ENCODE measurements at places on chromosomes 13 and 19.
A peak's percentile ranks its signal among the peaks of the same experiment; 100 is the strongest.

DNA sequence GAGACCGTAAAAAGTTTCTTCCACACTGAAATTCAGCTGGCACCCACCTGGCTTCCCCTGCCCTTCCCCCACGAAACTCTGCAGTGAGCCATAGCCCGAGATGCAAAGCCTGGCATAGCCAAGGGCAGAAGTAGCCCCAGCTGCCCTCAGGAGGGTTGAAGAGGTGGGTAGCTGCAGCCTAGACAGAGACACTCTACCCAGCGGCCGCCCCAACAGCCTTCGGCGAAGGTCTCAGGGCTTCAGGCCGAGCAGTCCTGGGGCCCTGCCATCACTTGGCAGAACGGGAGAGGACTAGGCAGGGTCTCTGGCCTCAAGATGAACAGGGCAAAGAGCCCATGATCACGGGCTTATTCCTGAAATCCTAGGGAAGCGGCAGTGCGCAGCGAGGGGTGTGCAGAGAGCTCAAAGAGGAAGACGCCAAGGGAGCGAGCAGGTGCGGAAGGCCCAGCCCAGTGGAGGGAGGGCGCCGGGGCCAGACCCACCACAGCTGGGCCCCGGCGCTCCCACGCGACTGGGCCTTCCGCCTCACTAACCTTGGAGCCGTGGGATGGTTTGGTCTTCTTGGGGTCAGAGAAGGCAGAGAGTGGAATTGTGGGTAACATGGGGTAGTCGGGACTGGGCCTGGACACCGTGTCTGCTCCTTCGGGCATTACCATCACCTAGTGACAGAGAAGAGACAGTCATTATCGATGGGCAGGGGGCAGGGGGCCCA, 53.2 kb downstream of the MLLT1 start:
- no peak for DNase-seq

- DNase-seq = no peak
Observed at GRCh38 chr19:10205636-10206035, 10.9 kb upstream of the DNMT1 start.

GRCh38 chr13:84810781-84811180, 928.5 kb upstream of the SLITRK1 start:
- DNase-seq = no peak

- DNase-seq = no peak
Observed at GRCh38 chr13:46640843-46641242, 87.9 kb downstream of the LRCH1 start.

DNA sequence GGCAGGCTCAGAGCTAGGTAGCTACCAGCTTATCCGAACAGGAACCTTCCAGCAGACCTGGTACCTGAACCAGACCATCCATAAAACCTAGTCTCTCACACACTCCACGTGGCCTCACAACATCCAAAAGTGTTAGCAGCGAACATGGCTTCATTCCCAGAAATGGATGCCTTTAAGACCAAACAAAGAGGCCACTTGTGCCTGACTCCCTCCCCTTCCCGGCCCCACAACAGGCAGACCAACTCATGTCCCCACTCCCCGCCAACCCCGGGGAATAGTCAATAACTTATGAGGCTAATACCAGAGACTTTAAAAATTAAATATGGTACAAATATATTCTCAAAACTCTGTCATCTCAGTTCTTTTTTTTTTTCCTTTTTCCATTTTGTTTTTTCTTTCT, 46.2 kb downstream of the ZNF557 start:
- no peak for DNase-seq

GRCh38 chr19:33064792-33065550, at the start of gene RHPN2:
Gene RHPN2, minus strand, starts transcription at chr19:33064888. Its CDS starts 36 bp downstream, at chr19:33064852.
- DNase-seq = peak; percentile 20

- no peak for DNase-seq
Observed at GRCh38 chr19:31718032-31718431, 368.8 kb upstream of the TSHZ3 start.

DNA sequence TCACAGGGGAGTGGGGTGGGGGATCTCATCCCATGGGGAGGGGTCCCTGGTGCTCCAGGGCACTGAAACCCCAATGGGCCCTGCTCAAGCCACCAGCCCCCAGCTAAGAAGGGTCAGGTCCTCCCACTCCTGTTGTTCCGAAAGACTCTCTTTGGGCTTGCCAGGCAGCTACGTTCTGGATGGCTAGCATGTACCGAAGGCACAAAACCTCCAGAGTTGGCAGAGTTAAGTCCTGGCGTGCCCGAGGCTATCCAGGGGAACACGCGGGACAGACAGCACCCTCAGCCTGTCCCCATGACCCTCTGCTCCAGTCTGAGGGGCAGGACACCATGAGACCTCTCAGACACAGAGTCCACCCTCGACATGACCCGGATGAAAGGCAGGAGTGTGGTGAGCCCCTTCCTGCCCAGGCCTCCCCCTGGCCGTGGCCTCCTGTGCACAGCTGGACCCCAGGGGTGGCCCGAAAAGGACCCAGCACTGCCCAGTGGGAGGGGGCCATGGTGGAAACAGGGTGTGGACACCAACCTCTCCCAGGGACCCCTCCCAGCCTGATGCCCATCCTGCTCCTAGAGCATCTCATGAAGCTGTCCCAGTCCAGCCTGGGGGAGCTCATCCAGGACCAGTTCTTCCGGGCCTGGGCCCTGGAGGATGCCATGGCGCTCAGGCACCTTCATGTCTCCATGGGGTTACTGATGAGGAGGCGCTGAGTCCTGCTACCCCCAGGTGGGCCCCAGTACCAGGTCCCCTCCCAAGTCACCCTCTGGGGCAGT, 53.0 kb upstream of the TPM4 start:
- no peak for DNase-seq

- no peak for DNase-seq
Observed at GRCh38 chr13:97979556-97979955, 26.1 kb downstream of the IPO5 start.

GRCh38 chr19:19145684-19146608, 7.7 kb upstream of the TMEM161A start:
- DNase-seq = peak; percentile 70

- DNase-seq = no peak
Observed at GRCh38 chr19:51535535-51535934, 4.1 kb upstream of the SIGLEC6 start.

GRCh38 chr19:49567861-49568441, 12.4 kb downstream of the NOSIP start:
- no peak for DNase-seq

- DNase-seq = no peak
Observed at GRCh38 chr13:96792736-96793403, 201.4 kb downstream of the OXGR1 start.

DNA sequence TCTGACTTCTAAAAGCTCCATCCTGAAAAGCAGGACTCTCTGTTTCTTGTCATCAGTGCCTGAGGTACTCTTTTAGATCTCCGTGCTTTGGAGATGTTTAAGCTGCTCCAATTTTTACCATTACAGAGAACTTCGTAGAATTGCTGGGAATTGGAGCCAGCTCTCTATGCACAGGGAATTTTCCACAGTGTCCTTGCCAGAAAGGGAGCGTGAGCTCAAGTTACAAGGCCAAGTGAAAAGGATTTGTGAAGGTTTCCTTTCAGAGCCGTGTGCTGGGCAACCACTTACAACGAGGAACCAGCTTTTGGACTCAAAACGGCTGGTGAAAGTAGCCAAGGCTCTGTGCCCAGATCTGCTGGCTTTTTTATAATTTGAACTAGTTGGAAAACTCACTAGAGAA, 82.6 kb downstream of the NUFIP1 start:
- DNase-seq = no peak

- no peak for DNase-seq
Observed at GRCh38 chr19:50024719-50025021, 502 bp downstream of the VRK3 start.

DNA sequence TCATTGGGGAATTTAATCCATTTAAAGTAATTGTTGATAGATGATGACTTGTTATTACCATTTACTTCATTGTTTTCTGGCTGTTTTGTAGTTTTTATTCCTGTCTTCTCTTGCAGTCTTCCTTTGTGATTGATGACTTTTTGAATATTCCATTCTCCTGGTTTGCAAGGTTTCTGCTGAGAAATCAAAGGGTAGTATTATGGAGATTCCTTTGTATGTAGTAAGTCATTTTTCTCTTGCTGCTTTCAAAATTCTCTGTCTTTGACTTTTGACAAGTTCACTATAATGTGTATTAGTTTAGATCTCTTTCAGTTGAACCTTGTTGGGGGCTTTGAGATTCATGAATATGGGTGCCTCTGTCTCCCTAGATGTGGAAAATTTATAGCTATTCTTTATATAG, 6.0 kb downstream of the ZNF559 start:
- no peak for DNase-seq

GRCh38 chr13:113649212-113649611, 8.8 kb downstream of the ATP4B start:
- DNase-seq = no peak

DNA sequence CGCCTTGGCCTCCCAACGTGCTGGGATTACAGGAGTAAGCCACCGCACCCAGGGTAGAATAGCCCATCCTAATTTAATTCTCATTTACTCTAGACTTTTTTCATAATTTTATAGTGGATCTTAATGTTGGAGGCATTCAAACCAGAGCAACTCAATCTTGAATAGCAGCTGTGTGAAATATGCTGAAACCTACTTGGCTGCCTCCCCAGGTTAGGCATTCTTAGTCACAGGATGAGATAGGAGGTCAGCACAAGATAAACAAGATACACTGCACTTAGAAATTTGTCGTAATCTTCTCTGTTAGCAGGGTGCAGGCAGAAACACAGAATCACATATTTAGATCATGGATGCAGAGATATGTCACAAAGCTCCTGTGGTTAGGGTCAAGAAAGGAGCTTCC, 2.7 kb upstream of the ZNF43 start:
- no peak for DNase-seq

DNA sequence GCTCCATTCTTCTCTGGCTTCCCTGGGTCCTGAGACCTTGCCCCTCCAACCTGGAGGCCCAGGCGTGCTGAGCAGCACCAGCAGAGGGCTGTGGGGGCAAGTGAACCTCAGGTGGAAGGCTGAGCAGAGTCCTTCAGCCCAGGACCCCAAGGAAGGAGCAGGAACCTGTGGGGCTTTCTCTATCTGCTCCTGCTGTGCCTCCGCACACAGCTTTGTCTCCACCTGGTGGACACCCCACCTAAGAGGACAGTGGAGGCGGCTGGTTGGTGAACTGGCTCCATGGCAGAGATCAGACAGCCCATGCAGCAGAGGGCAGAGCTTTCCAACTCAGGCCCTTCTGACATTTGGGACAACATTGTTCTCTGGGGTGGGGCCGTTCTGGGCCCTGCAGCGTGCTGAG, 19.7 kb downstream of the ZFR2 start:
- no peak for DNase-seq

GRCh38 chr19:55096061-55096701, 20.5 kb downstream of the EPS8L1 start:
- no peak for DNase-seq

DNA sequence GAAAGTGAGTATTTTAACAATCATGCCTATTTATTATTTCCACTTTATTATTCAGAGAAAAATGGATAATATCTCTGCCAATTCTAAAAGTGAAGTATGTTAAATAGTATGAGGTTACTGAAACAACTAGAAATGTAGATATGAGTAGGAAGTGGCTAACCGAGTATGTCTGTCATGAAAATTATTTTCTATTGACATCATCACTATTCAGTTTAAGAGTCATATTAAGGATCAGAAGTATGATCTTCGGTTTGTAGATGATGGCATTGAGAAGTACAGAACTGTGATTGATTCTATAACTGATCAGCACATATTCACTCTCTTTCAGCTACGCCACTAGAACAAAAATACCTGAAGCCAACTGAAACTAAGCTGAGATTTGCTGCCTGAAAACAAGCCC, 146.4 kb upstream of the SLITRK5 start:
- DNase-seq = no peak

All from stimulated activated CD8-positive, alpha-beta memory T cell treated with anti-CD3 and anti-CD28 coated beads, Interleukin-2, amount 100 ng/mL, for 1 hour (primary cell).